DND-41 (cell line): ENCODE measurements at places on chromosomes 4 and X.

- no peaks in the 10 kb centered on the region for H3K4me1 ChIP-seq
- no peaks in the 10 kb centered on the region for H3K36me3 ChIP-seq
- no peak for DNase-seq
- no peaks in the 10 kb centered on the region for H3K27me3 ChIP-seq
- no peak overlapping the region for H3K4me3 ChIP-seq
- no peak overlapping the region for H3K27ac ChIP-seq
Measured at GRCh38 chrX:155857561-155857960, 23.6 kb upstream of the VAMP7 start.

DNA sequence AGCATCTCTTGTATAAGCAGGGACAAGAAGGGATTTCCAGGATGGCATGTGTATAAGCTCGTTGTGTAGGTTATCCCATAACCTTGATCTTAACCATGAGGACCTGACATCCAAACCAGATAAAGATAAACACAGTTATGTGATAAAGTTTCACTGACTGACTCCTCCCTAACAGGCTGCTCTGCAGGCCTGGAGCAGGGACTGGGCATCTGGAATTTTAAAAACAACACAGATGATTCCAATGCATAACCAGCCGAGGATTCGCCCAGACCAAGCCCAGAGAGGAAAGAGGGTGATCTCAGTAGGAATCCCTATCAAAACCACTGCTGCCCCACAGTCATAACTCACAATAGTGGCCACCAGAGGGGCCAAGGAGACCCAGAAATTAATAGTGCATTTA, 22.7 kb downstream of the KLF3 start:
- no peaks in the 10 kb centered on the region for H3K4me1 ChIP-seq
- H3K27me3 ChIP-seq, result no peaks in the 10 kb centered on the region
- no peak overlapping the region for H3K27ac ChIP-seq

- H3K4me1 ChIP-seq, result peaks cover 43% of the 10 kb centered on the region
- H3K4me3 ChIP-seq, result peak overlapping the region; percentile 28
- DNase-seq, result peak; percentile 71
- H3K27ac ChIP-seq, result peak overlapping the region; percentile 81
- H3K27me3 ChIP-seq, result no peaks in the 10 kb centered on the region
- no peaks in the 10 kb centered on the region for H3K36me3 ChIP-seq
Measured at GRCh38 chr4:108466936-108467902, 153.2 kb upstream of the RPL34 start.

GRCh38 chrX:130418740-130419139, 17.0 kb downstream of the RBMX2 start:
- H3K36me3 ChIP-seq, result peaks cover 6% of the 10 kb centered on the region; the same call in 1 of the 2 replicates
- no peak for DNase-seq
- H3K4me1 ChIP-seq, result no peaks in the 10 kb centered on the region
- no peak overlapping the region for H3K27ac ChIP-seq

DNA sequence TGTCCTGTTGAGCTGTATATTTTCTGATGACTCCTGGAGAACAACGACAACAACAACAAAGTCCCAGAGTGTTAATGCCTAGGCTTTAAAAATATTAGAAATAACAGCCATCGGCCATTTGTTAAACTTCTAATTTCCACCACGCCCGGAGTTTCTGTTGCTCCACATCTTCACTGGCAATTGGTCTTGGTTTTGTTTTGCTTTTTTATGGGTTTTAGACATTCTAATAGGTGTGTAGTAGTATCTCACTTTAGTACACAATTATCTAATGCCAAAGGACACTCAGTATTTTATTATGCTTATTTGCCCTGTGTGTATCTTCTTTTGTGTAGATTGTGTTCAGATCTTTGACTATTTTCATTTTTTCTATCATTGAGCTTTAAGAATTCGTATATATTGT, 5.0 kb downstream of the MAGEA12 start:
- H3K4me1 ChIP-seq, result no peaks in the 10 kb centered on the region
- H3K27ac ChIP-seq, result no peak overlapping the region
- H3K36me3 ChIP-seq, result no peaks in the 10 kb centered on the region
- H3K27me3 ChIP-seq, result no peaks in the 10 kb centered on the region
- no peak overlapping the region for H3K4me3 ChIP-seq

GRCh38 chrX:119512146-119512800, 44.0 kb downstream of the SLC25A5 start:
- no peaks in the 10 kb centered on the region for H3K36me3 ChIP-seq
- no peaks in the 10 kb centered on the region for H3K27me3 ChIP-seq
- H3K4me3 ChIP-seq, result no peak overlapping the region
- H3K4me1 ChIP-seq, result peaks cover 3% of the 10 kb centered on the region; the same call in 1 of the 2 replicates
- H3K27ac ChIP-seq, result no peak overlapping the region
- peak; percentile 12 for DNase-seq

- H3K27me3 ChIP-seq, result no peaks in the 10 kb centered on the region
- peaks cover 25% of the 10 kb centered on the region for H3K36me3 ChIP-seq
- H3K4me1 ChIP-seq, result peaks cover 61% of the 10 kb centered on the region
- peak overlapping the region; percentile 90 for H3K4me3 ChIP-seq
Measured at GRCh38 chr4:139300431-139301112, 733 bp upstream of the NAA15 start.

DNA sequence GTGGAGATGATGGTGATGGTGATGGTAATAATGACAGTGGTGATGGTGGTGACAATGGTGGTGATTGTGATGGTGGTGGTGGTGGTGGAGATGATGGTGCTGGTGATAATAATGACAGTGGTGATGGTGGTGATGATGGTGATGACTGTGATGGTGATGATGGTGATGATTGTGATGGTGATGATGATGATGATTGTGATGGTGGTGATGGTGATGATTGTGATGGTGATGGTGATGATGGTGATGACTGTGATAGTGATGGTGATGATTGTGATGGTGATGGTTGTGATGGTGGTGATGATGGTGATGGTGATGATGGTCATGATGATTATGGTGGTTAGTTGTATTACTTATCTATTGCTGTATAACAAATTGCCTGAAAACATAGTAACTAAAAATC, 108.9 kb upstream of the NKX1-1 start:
- H3K27ac ChIP-seq, result no peak overlapping the region
- no peaks in the 10 kb centered on the region for H3K27me3 ChIP-seq
- H3K36me3 ChIP-seq, result no peaks in the 10 kb centered on the region
- H3K4me1 ChIP-seq, result no peaks in the 10 kb centered on the region

DNA sequence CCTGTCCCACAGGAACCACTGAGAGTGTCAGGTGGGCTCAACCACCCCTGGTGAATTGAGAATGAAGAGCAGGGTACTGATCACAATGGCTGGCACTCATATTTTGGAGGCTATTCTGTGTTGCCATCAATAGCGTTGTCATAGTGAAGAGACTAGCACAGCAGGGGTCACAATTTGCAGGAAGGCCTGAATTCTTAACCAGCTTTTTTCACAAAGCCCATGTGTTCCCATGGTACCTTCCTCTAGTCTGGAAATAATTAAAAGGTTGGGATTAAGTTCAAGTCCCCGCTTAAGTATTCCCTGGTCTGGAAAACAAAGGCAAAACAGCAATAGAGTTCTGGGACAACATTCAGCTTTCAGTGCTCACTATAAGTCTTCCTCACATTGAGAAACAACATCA, 1051.7 kb downstream of the C4orf33 start:
- DNase-seq, result no peak
- H3K27ac ChIP-seq, result no peak overlapping the region
- no peaks in the 10 kb centered on the region for H3K36me3 ChIP-seq
- H3K4me3 ChIP-seq, result no peak overlapping the region
- H3K27me3 ChIP-seq, result no peaks in the 10 kb centered on the region

DNA sequence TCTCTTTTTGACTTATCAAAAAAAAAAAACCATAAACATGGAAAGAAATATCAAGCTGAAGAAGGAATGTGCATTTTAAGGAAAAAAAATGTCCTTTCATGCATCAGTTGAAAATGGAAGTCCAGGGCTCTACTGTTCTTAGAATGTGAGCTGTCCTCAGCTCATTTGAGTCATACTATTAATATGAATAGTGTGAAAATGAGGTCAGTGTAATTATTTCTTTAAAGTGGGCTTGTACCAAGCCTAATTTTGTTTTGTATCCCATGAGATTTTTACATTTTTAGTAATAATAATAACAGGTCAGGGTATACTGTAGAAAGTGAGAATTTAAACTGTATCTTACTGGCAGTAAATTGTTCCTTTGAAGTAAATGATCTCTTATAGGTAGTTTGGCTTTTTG, 148.5 kb downstream of the NAA11 start:
- H3K4me1 ChIP-seq, result no peaks in the 10 kb centered on the region
- H3K4me3 ChIP-seq, result no peak overlapping the region
- no peaks in the 10 kb centered on the region for H3K27me3 ChIP-seq
- H3K27ac ChIP-seq, result no peak overlapping the region
- no peaks in the 10 kb centered on the region for H3K36me3 ChIP-seq
- no peak for DNase-seq

DNA sequence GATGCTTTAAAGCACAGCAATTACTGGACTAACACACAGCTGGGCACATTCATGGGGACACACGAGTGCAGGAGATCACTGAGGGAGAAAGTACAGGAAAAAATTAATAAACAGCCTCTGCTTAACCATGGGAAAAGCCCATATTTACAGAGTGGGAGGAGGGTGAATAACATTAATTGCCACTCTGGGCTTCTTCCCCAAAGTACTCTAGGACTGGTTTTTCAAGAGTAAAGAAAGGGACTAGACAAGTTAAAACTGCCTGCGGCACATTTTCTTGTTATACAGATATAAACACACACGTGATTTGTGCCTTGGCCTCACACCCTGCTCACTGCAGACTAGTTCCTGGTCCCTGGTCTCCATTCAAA, 179.7 kb upstream of the TET2 start:
- no peaks in the 10 kb centered on the region for H3K27me3 ChIP-seq
- H3K4me1 ChIP-seq, result no peaks in the 10 kb centered on the region
- H3K4me3 ChIP-seq, result no peak overlapping the region
- no peaks in the 10 kb centered on the region for H3K36me3 ChIP-seq
- H3K27ac ChIP-seq, result no peak overlapping the region

- H3K27me3 ChIP-seq, result no peaks in the 10 kb centered on the region
- H3K27ac ChIP-seq, result no peak within 1 kb of the TSS
- DNase-seq, result no peak
- H3K4me3 ChIP-seq, result no peak within 1 kb of the TSS
Measured at GRCh38 chr4:120922381-120923206, at the start of gene PRDM5. Gene PRDM5 (minus strand): TSS chr4:120922726. CDS start chr4:120922608, 118 bp downstream.

- no peaks in the 10 kb centered on the region for H3K36me3 ChIP-seq
- no peak overlapping the region for H3K4me3 ChIP-seq
- DNase-seq, result no peak
- H3K27me3 ChIP-seq, result no peaks in the 10 kb centered on the region
Measured at GRCh38 chr4:98599617-98600205, 58.7 kb downstream of the TSPAN5 start.

DNA sequence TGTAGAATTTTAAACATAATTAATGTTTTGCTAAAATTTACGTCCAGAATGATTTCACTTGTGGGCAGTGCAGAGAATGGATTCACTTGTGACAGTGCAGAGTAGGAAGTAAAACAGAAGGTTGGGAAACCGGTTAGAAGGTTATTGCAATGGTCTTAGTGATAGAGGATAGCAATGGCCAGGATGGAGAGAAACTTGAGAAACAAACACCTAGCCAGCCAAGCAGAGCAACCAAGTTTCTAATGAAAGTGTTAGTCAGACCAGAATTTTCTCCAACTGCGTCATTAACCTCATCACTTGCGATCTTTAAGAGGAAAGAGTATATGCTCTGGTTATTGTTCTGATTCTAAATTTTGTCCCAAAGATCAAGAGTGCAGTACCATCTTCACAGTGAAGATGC, 50.0 kb upstream of the TBC1D9 start:
- H3K4me1 ChIP-seq, result no peaks in the 10 kb centered on the region
- H3K27me3 ChIP-seq, result peaks cover 3% of the 10 kb centered on the region
- no peak for DNase-seq
- no peak overlapping the region for H3K27ac ChIP-seq

GRCh38 chr4:150150629-150151062, 72.4 kb downstream of the DCLK2 start:
- H3K4me1 ChIP-seq, result no peaks in the 10 kb centered on the region
- H3K27me3 ChIP-seq, result no peaks in the 10 kb centered on the region
- H3K4me3 ChIP-seq, result no peak overlapping the region
- no peaks in the 10 kb centered on the region for H3K36me3 ChIP-seq
- no peak for DNase-seq
- no peak overlapping the region for H3K27ac ChIP-seq

DNA sequence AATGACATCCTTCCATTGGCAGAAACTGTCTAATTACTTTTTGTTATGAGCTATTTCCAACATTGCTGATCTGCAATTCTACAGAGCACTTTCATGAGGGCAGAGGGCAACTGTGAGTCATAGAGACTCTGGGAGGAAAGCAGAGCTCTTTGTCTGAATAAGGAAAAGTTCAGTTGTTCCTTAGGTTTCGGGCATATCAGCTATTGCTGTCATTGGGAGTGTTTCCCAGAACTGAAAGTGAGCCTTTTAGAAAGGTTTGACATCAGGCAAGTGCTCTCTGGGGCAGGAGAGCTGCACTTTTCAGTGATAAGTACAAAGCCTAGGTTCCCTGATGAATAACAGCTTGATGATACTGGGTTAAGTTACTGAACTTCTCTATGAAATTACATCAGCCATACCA, 119.2 kb upstream of the EDNRA start:
- DNase-seq, result no peak
- no peaks in the 10 kb centered on the region for H3K36me3 ChIP-seq
- H3K4me1 ChIP-seq, result no peaks in the 10 kb centered on the region

GRCh38 chrX:21946925-21947641, 6.6 kb downstream of the SMS start:
- H3K4me3 ChIP-seq, result no peak overlapping the region
- no peak for DNase-seq
- no peaks in the 10 kb centered on the region for H3K27me3 ChIP-seq
- peaks cover 3% of the 10 kb centered on the region for H3K36me3 ChIP-seq
- H3K4me1 ChIP-seq, result peaks cover 18% of the 10 kb centered on the region

DNA sequence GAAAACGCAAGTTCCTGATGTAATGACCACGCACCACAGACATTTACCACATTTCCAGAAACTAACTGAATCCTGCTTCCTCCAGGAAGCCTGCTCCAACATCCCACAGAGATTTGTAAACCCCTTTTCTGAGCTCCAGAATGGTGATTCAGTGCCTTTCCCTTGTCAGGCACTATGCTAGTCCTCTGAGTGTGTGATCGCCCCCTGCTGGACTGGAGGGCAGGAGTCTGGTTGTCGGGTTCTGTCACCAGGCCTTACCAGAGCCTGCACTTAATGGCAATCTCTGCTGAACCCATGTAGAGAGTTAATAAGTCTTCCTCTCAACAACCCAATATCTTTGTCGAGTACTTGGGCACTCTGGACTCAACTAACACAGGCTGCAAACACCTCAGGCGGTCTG, 14.5 kb upstream of the KDM5C start:
- no peak overlapping the region for H3K4me3 ChIP-seq
- H3K4me1 ChIP-seq, result no peaks in the 10 kb centered on the region
- no peaks in the 10 kb centered on the region for H3K36me3 ChIP-seq
- no peaks in the 10 kb centered on the region for H3K27me3 ChIP-seq
- DNase-seq, result peak; percentile 37
- no peak overlapping the region for H3K27ac ChIP-seq
